ENCODE measurements at places on chromosomes 2 and 18.

GRCh38 chr2:212328136-212328535, 210.5 kb downstream of the ERBB4 start:
- DNase-seq, result no peak

GRCh38 chr2:133452583-133452982, 115.7 kb downstream of the NCKAP5 start:
- DNase-seq, result no peak

DNA sequence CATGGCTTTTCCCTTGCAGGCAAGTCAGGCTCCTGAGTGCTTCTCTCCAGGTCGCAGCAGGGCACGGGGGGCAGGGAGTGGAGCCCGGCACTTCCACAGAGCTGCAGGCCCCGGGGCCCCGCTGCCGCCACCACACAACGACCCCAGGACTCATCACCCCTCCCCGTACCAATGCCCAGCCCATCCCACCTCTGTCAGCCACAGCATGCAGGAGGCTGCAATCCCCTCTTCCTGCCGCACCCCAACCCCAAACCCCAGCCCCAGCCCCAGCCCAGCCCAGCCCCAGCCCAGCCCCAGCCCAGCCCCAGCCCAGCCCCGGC, 288.0 kb downstream of the NDUFA10 start:
- no peak for DNase-seq

DNA sequence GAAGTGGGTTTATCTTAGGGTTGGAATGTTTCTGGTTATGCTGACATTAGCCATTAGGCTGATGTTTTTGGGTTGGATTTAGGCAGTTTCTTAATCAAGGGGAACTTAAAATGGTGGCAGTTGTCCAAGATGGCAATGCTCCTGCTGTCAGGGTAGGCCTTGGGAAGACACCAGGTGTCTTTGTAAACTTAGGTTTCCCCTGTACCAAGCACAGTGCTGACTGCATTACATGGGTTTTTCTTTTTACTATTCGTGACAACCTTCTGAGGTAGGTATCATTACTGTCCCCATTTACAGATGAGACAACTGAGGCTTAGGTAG, 528 bp upstream of the ATG16L1 start:
- DNase-seq, result no peak

DNA sequence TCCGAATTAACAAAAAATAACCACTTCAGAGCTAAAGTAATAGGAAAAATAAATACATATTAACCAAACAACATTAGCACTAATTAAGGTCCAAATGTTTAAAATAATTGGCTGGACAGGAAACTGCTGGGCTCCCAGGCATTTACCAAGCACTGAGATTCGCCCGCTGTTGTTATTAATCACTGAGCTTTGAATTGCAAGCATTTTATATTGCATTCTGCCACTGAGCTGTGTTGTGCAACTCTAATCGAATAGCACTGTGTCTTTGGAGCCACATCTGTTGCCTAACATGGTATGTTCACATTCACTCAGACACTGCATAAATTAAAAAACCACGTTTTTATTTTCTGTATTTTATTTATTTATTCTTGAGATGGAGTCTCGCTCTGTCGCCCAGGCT, 88.9 kb downstream of the SOWAHC start:
- no peak for DNase-seq

DNA sequence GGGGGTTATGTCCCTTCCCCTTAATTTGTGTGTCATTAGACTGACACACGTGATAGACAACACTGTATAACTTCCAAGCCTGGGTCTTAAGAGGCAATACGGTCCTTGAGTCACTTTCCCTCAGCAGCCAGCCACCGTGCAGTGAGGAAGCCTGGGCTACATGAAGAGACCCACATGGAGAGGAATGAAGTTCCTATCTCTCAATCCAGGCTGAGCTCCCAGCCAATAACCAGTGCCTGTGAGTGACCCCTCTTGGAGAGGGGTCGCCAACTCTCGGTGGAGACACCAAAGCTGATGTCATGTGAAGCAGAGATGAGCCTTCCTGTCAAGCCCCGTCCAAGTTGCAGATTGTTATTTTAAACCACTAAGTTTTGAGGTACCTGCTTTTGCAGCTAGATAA, 5.7 kb upstream of the WDSUB1 start:
- no peak for DNase-seq

- DNase-seq, result no peak
Measured at GRCh38 chr2:208189069-208189809, 591 bp downstream of the C2orf80 start.

- DNase-seq, result no peak
Measured at GRCh38 chr2:174776223-174776622, 12.0 kb upstream of the CHRNA1 start.

DNA sequence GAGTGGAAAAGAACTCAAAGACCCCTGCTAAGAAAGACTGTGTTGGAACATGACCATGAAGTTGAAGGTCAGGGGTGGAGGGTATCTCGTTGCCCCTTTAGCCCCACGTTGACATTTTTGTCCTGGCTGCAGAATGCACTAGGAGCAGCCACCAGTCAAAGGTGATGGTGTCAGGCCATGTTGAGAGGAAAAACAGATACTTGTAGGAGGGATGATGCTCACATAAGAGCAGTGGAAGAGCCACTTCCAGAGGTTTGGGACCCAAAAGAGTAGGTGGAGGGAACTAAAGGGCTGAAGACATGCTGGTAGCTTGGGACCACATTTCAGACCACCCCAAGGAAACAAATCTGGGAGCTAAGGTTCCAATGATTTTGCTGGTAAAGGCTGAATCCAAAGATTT, 159.0 kb downstream of the MYO3B start:
- DNase-seq, result no peak

DNA sequence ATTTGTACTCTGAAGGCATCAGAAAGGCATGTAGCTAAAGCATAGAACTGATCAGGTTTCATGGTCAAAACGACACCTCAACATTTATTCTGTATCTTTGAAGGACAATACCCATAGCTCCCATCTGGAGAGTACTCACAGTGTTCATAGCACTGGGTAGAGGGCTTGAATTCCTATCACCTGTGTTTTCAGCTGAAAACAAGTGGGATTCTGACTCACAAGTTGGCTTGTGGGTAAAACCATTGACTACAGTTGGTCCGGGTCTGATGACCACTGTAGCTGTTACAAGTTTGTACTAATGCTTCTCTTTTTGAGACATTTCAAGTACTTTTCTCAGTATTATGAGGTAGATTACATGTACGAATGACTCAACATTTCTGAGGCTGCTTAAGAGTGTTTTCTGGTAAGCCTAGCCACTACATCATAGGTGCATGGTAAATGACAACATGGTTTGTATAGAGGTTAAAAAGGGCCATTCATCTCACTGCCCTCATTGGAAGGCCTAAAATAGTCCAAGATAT, 68.6 kb upstream of the PELI1 start:
- no peak for DNase-seq

DNA sequence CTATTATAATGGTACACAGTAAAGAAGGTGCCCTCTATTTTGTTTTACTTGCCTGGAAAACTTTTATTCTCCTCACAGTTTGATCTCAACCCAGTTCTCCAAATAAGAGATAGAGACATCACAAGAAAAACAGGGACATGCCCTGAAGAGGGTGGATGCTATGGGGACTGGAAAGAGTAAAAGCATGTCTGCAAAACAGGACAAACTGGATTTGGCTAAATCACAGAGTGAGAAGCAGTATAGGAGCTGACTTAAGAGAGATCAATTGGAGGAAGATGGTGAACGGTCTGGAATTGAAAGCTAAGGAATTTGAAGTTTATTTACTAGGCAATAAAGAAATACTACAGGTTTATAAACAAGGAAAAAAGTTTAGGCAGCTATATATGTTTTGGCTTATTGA, 33.0 kb downstream of the SP140L start:
- DNase-seq, result no peak

Measured in ecto neural progenitor cell (in vitro differentiated cells).